ENCODE measurements at places on chromosomes 13 and 19.

GRCh38 chr19:49515767-49516166, 3.3 kb downstream of the FCGRT start:
- DNase-seq, result no peak

DNA sequence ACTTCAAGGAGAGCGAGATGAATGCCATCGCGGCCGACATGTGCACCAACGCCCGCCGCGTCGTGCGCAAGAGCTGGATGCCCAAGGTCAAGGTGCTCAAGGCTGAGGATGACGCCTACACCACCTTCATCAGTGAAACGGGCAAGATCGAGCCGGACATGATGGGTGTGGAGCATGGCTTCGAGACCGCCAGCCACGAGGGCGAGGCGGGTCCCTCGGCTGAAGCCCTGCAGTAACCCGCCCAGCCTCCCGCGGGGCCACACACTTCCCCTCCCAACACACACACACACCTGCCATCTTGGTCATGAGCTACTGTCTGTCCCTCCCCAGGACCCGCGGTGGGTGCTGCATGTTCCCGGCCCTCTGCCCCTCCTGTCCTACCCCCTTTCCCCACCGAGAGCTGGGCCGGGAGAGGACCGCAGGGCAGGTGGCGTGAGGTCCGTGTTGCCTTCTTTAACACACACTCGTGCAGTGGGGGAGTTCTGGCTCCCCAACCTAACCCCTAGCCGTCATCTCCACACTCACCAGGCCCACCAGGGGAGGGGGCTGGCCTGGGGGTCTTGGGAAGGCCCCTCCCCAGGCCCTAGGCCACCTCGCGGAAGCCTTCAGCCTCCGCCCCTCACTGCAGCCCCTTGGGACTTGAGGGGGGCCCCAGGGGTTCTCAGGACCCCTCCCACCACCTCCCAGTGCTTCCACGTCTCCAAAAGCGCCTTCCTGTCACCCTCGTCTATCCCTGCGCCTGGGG, 11.8 kb downstream of the STX10 start:
- DNase-seq, result no peak

GRCh38 chr19:55781112-55781511, 12.2 kb downstream of the RFPL4AL1 start:
- DNase-seq, result no peak

DNA sequence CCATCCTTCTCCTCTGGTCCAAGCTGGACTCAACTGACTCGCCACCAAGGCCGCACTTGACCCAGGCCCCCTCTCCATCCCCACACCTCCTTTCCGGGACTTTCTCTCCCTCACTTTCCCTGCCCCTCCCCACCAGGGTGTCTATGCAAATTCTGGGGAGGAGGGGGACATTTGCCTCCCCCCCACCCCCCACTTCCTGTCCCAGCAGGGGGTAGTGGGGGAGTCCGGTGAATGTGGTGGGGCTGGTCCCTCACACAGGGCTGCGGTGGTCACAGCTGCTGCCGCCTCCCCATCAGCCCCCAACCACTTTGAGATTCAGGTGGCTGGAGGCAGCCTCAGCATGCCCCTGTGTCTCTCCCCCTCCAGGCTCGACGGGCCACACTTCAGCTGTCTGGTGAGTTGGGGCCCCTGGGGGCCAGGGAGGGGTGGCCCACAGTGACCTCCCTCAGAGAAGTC, 870 bp downstream of the SPIB start:
- DNase-seq, result no peak

DNA sequence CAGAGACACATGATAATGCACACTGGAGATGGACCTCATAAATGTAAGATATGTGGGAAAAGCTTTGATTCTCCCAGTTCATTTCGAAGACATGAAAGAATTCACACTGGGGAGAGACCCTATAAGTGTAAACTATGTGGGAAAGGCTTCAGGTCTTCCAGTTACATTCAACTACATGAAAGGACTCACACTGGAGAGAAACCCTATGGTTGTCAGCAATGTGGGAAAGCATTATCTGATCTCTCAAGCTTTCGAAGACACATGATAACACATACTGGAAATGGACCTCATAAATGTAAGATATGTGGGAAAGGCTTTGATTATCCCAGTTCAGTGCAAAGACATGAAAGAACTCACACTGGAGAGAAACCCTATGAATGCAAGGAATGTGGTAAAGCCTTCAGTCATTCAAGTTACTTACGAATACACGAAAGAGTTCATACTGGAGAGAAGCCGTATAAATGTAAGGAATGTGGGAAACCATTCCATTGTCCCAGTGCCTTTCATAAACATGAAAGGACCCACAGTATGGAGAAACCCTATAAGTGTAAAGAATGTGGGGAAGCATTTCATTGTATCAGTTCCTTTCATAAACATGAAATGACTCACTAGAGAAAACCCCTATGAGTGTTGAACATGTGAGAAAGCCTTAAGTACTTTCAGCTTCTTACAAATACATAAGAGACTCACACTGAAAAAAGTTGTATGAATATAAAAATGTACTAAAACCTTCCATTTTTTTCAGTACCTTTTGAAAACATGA, 14.7 kb downstream of the ZNF441 start:
- DNase-seq, result no peak

- no peak for DNase-seq
These were observed 37.8 kb downstream of the STOML3 start for GRCh38 chr13:38952827-38953226.

GRCh38 chr13:111116856-111117255, 1.7 kb downstream of the ARHGEF7 start:
- DNase-seq, result no peak

- DNase-seq, result no peak
These were observed 327.3 kb downstream of the COG6 start for GRCh38 chr13:39982745-39983144.

DNA sequence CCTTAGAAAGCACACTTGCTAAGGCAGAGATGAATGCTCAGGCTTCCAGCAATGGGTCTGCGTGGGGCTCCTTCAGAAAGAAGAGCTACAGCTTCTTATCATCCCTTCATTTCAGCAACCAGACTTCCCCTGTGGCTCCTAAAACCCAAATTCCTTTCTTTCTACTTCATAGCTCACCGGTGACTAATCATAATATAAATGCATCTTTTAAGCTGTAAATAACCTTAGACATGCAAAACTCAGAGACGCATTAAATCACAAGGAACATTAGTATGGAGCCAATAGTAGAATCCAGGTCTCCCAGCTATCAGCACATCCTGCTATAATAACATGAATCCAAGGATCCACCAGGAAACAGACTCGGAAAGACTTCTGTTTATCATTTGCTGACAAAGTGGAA, 375.6 kb downstream of the COG6 start:
- no peak for DNase-seq

- DNase-seq, result no peak
These were observed at the start of gene ATP1A3 for GRCh38 chr19:41993612-41994483. TSS of gene ATP1A3 (minus strand) at chr19:41994230. CDS start at chr19:41994076, 154 bp downstream.

GRCh38 chr13:44046428-44046827, 166.7 kb downstream of the LACC1 start:
- no peak for DNase-seq

GRCh38 chr19:36420961-36421748, 2.7 kb upstream of the ZFP82 start:
- no peak for DNase-seq

- DNase-seq, result no peak
These were observed 412.8 kb downstream of the ZNF536 start for GRCh38 chr19:30784850-30785457.

GRCh38 chr13:96871469-96871868, 122.8 kb downstream of the OXGR1 start:
- no peak for DNase-seq

GRCh38 chr13:52128714-52129700, at the start of gene NEK5:
TSS of gene NEK5 (minus strand) at chr13:52129073. CDS start at chr13:52127482, 1,591 bp downstream.
- no peak for DNase-seq

- DNase-seq, result no peak
These were observed 891.7 kb upstream of the SLC10A2 start for GRCh38 chr13:103957939-103958338.

DNA sequence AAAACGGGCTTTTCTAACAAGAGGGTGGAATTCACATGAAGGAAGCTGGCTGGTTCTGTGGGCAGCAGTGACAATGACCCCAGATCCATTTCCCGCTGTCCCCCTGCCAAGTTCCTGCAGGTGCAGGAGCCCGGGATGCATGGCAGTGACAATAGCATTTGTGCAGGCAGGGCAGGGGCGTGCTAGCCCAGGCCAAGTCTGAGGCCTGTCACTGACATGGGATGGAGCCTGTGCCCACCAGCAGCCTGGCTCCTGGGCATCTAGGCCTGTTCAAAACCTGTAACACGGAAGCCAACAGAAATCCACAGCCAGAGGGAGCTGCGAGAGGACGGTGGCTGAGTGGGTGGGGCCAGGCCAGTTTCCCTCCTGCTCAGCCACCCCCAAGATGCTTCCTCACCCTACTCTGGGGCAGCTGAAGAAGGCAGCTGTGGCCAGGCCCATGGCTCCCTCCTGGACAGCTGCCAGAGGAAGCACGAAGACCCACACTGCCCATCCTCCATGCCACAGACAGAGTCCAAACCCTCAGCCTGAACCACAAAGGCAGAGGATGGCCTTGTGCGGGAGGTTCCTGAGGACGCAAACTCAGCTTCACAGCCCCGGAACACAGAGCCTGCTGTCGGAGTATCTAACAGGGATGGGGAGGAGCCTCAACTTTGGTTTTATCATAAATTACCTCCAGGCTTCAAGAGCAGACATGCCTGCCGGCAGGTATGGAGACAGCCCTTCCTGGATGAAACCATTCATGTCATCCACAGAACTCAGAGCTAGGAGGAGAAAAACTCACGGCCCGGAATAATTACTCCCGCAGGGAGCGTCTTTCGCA, 74.0 kb downstream of the CEBPG start:
- DNase-seq, result no peak

DNA sequence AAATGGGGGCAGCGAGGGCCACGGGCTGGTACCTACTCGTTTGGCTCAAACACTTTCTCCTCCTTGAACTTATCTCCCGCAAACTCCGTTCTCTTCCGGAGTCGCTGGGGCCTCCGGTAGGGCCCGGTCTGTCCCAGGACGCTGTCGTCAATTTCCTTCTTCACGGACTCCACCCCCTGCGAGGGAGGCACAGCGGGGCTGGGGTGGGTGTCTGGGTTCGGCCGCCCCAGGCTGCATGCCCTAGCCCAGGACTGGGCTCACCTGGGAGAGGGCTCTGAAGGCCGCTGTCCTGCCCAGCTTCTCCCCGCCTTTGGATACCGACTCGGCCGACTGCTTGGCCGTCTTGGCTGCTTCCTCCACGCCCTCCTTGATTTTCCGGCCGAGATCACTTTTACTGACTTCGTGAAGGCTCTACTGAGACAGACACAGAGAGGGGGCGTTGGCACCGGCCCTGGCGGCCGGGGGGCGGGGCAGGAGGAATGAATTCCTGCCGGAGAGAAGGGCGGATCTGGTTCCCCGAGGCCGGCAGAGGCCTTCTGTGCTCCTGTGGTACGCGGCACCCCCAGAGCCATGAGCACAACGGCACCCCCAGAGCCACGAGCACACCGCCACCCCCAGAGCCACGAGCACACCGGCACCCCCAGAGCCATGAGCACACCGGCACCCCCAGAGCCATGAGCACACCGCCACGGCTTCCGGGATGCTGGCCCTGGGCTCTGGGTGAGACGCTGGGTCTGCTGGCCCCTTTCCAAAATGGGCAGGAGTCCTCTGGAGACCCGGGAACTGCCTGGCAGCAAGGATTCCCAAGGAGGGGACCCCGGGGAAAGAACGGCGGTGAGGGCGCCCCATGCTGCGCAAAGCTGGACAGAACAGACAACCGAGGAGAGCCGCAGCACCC, 8.1 kb upstream of the CTXN1 start:
- no peak for DNase-seq

DNA sequence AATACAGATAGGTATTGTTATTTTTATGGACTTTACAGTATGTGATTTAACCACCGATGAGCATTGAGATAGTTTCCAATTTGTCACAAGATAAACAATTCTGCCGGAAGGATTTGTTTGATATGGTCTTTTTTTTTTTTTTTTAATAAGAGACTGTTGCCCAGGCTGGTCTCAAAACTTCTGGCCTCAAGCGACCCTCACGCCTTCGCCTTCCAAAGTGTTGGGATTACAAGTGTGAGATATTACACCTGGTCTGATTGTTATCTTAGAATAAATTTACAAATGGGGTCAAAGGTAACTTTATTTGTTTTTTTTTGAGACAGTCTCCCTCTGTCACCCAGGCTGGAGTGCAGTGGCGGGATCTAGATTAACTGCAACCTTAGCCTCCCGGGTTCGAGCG, 1.2 kb downstream of the GARRE1 start:
- DNase-seq, result no peak

GRCh38 chr19:28705008-28705407, 507.9 kb downstream of the UQCRFS1 start:
- no peak for DNase-seq

GRCh38 chr13:90403330-90404082, 944.0 kb upstream of the MIR17HG start:
- DNase-seq, result no peak

DNA sequence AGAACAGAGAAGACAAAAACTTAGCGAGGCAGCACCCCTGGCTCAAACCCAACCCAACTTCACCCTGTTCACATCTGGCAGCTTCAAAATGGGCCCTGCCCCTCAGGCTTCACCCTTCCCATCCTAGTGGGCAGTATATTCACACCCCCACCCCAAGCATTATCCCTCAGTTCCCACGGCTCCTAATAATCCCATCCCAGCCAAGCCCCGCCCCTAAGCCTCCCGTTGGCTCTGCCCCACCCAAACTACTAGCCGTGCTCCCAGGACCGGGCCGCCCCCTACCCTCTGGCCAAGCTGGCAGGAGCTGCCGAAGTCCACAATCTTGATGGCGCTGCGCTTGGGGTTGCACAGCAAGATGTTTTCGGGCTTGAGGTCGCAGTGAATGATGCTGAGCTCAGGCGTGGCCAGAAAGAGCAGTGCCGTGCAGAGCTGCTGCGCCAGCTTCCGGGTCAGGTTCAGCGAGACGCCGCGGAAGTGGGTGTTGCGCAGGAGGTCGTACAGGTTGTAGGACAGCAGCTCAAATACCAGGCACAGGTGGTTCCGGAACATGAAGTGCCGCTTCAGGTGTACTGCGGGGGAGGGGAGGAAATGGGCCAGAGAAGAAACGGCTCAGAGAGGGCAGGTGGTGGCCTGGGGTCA, 5.8 kb downstream of the DYRK1B start:
- DNase-seq, result no peak

DNA sequence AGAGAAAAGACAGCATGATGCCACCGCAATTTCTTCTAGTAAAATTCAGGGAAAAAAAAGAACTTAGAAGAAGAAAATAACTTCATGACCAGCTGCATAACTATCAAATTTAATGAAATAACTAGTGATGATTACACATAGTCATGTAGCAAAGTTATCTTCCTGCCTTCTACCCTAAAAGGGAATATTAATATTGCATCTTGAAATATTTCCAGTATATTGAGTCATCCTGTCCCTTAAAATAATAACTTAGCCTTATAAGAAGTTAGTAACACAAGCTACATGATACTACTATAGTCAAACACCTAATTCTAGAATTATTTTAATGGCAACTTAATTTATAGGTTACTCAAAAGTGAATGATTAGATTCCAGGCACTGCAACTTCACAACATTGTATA, 289.2 kb downstream of the KLF12 start:
- DNase-seq, result no peak

GRCh38 chr19:40716031-40716481, 630 bp downstream of the COQ8B start:
- no peak for DNase-seq

All from SK-N-MC (cell line).